ENCODE measurements at places on chromosomes 11 and 22.

DNA sequence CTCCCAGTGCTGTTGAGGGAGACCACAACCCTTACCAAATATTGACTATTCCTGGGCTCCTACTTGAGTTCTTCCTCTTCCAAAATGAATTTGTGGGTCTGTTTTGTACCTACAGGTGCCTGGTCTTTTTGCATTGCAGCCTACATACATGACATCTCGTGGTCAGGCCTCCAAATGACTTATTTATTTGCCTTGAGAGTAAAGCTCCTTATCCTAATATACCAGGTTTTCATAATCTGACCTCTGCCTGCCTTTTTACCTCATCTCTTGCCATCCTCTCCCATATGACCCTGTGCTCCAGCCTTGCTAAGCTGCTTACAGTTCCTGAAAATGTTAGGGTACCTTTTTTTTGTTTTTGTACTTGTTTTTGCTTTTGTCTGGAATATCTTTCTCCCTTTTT, 130.4 kb downstream of the UVRAG start:
- no peak for DNase-seq

DNA sequence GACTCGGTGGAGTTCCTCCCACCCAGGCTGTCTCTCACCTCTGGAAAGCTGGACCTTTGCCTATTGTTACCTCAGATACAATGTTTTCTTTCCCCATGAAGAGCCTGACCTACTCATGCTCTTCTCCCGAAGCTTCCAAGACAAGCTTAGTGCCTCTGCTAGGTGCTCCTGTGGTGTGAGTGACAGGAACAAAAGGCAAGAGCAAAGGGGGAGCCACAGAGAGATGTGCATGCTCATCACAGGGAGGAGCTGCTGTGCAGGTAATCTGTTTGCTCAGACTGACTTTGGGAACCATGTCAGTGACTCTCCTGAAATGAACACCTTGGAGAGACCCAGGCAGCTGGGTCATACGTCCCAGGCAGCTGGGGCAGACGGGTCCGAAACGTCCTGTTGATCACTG, 53.6 kb upstream of the VSTM5 start:
- DNase-seq: no peak

DNA sequence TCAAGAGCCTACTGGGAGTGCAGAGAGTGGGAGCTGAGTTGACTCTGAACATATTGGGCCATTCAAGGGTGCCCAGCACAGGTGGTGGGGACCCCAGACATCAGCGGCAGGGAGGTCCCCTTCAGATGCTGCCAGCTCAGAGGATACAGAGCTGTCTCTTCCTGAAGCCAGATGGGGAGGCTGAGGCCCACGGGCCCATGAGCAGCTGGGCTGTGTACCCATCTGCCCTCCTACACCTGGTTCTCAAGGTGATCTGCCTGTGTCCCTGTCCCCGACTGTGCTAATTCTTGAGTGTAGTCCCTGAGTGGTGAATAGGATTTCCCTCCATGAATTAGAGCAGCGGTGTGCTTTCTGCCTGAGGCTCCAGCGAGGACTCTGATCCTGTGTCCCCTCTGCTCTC, 76.3 kb downstream of the MICAL2 start:
- DNase-seq: no peak

DNA sequence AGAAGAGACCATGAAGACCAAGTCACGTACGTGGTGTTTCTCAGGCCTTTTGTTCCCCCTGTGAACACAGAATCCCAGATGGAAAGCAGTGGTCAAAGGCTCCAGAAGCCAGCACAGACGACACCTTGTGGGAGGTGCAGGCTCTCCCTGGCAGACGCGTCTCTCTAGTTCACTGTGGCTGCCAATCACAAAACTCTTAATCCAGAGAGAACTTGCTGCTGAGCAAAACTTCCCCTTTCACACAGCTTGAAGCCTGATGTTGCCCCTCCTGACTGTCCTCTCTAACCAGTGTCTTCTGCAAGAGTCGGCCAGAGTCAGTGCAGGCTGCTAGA, 67.1 kb downstream of the PIWIL3 start:
- DNase-seq: no peak

DNA sequence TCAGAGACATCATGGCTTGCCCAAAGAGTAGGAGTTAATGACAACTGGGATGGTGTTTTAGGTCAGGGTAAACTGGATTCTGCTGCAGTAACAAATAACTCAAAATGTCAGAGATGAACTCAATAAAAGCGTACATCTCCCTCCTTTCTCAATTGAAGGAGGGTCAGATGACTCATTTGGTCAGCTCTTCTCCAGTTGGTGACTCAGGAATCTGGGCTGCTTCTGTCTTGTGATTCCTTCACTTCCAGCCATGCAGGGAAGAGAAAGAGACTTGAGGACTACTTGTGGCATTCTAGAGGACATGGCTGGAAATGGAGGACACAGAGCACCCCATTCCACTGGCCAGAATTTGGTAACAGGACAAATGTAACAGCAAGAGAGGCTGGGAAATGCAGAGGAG, 3.2 kb upstream of the SYT13 start:
- DNase-seq: no peak

GRCh38 chr11:106131998-106132397, 54.5 kb downstream of the AASDHPPT start:
- no peak for DNase-seq

- no peak for DNase-seq
Observed at GRCh38 chr11:101866619-101867491, 48.0 kb upstream of the CEP126 start.

GRCh38 chr11:119708384-119708783, 20.6 kb downstream of the NECTIN1 start:
- no peak for DNase-seq

DNA sequence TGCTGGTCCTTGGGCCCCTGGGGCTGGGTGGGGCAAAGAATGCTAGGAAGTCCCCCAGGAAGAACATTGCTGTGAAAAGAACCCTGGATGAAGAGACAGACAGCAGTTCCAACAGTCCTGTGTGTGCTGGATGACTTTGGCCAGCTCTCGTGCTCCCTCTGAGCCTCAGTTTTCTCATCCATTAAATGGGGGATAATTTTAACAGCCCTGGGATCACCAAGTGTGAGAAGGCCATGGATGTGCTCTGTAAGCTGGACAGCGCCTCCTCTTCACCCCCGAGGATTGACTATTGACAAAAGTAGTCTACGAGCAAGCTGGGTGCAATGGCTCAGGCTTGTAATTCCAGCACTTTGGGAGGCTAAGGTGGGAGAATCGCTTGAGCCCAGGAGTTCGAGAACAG, 2.5 kb downstream of the LARGE2 start:
- DNase-seq: no peak

DNA sequence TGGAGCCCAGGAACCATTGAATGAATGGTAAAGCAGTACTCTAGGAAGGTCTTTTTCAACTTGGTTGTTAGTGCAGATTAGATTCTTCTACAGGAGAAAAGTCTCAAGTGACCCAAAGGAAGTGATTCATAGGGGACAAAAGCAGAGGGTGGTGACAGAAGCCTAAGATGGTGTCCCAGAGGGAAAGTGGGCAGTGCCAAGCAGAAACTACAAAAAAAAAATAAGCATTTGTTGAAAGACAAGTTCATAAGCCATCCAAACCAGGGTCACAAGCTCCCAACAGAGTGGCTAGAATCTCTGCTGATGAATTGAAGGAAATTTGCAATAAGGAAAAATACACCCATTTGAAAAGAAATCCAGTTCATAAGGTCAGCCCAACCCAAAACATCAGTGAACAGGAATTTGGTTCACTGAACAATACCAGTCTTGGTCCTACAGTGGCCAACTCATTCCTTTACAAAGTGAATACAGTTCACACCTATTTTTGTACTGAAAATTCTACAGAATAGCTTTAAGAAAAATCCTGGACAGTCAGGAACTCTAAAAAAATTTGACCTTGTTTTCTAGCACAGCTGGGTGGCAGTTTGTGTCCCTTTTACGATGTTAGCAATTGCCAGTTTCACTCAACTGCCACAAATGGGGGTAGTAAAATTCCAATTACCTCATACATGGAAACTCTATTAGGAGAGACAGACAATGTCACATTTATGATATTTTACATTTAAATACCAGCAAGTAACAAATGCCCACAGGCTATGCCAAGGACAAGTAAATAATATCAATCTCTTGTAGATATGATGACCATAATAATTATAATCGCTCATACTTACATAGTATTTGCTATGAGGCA, 21.6 kb upstream of the NUP160 start:
- DNase-seq: no peak

DNA sequence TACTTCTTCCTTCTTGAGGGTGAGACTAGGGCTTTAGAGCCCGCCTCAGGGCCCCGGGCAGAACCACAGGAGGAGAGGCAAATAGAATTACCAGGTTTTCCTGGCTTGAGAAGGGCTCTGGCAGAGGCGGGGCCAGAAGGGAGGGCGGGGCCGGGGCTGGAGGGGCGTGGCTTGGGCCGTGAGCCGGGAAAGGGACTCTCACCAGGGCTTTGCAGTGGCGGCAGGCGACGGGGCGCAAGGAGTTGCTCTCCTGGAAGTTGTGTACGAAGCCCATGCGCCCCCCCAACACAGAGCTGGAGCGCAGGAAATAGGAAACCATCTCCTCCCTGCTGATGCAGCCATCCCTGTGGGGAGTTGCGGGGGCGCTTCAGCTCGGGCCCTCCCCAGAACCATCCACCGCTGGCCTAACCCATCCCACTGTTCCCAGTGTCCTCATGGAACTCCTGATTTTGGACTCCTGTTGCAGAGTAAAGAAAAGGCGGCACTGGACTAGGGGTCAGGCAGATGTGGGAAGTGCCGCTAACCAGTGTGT, 6.9 kb upstream of the NRXN2 start:
- DNase-seq: no peak

GRCh38 chr11:8683115-8683807, 669 bp downstream of the RPL27A start:
- peak; percentile 38 for DNase-seq

GRCh38 chr11:35006389-35007128, 90.1 kb downstream of the PDHX start:
- peak; percentile 69 for DNase-seq

- peak; percentile 2 for DNase-seq
Observed at GRCh38 chr22:50688448-50688847, 15.8 kb downstream of the SHANK3 start.

DNA sequence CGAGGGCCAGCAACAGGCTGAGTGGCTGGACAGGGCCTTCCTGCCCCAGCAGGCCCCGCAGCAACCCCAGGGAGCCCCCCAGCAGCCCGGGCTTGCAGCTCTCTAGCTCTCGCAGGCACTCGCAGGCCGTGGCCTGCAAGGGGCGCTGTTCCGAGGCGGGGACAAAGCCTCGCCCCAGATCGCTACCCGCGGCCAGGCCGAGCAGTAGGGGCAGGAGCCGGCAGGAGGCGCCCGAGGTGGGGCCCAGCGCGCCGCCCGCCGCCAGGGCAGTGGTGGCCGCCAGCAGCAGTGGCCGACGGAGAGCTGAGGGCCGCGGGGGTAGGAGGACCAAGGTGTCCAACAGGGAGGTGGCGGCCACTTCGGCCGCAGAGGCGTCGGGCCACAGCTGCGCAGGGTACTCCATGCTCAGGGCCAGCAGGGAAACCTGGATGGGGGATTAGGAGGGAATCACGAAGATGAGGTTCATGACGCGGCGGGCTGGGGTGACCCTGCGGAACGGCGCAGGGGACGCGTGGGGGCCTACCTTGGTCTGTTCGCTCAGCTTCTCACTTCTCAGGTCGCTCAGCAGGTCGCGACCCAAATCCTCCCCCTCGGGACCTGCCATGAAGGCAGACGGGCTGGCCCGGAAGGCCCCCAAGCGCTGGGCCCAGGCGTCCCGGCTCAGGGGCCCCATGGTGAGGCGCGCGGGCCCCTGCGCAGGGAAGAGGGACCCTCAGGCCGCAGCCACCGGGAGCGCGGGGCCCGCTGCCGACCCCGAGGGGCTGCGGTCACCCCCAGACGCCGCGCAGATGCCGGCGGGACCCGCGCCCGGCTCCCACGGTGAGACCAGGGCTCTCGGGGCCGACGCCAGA, 632 bp downstream of the AP5B1 start:
- peak; percentile 79 for DNase-seq

GRCh38 chr11:128884703-128885338, 6.3 kb upstream of the KCNJ5 start:
- DNase-seq: peak; percentile 65

DNA sequence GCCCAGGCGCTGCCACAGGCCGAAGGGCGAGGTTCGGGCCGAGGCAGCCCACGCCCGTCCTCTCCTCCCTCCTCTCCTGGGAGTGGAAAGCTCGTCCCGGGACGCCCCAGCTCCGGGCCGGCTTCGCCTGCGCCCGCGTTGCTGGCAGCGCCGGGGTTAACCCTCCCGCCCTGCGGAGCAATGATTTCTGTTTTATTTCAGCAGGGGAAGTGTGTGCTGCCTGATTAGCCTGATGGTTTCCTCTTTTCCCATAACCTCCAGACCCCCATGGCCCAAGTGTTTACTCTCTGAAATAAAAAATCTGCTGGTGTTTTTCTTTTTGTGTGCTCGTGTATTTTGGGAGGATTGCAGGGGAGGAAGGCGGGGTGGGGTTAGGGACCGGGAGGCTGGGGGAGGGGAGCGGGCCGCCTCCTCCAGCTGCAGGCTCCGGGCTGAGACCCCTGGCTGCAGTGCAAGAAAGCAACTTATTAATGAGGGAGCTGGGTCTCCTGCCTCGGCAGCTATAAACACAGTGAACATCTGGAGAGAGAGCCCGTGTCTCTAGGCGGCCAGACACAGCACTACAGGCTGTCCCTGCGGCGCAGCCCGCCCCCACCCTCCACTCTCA, 38.6 kb downstream of the ETS1 start:
- peak; percentile 22 for DNase-seq

- no peak for DNase-seq
Observed at GRCh38 chr11:20134991-20135736, 25.1 kb downstream of the DBX1 start.

DNA sequence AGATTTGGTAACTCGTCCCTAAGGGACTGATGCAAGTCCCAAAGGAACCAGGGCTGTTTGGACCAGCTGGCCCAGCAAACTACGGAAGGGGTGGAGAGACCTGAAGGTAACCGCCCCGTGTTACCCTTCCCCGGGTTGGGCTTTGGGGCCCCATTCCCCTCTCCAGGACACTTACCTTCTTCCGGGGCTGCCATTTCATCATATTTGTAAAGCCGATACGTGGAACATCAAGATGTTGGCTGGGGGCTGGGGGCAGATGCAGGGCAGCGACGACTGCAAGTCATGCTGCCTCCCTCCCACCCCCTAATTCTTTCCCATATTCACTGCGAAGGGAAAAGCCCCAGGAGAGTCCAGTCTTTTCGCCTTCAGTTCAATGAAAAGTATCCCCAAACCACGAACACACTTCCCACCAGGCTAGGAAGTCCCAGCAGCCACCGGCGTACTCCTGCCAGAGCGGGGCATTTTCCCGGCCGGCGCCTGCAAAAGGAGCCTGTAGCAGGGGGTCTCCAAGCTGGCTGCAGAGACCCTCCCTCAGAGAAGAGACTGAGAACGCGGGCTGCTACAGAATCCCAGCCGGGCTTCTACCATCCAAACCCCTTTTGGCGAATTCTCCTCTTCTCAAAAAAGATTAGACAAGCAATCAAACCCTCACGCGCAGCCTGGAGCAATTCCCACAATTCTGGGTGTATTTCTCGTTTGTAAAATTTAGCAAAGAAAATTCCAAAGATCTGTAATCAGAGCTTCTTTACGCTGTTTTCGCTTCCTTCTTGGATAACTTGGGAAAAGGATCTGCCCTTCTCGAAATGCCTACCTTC, 236.7 kb downstream of the TTC28 start:
- DNase-seq: peak; percentile 9
